ENCODE measurements at places on chromosomes 13 and 19. TPM values are rescaled to one million over a fixed set of nuclear protein-coding genes. Genes with fewer than 3 reads are reported as not detected.
A peak's percentile ranks its signal among the peaks of the same experiment; 100 is the strongest.

The FCER2 gene
- not detected for total RNA-seq

DNA sequence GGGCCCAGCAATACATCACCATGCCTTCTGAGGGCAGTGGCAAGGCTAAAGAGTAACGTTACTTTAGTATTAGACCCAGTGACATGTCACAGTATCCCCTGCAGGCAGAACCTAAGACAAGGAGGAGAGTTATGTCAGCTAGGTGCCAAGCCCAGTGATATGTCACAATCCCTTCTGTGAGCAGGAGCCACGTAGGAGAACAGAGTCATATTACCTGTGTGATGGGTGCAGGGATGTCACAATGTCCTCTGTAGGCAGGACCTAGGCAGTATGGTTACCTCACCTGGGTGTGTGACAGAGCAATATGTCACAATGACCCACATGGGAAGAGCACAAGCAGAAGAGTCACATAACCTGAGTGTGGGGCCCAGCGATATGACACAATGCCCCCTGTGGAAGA lies 121.8 kb downstream of the ZNF675 start:
- DNase-seq, result no peak

DNA sequence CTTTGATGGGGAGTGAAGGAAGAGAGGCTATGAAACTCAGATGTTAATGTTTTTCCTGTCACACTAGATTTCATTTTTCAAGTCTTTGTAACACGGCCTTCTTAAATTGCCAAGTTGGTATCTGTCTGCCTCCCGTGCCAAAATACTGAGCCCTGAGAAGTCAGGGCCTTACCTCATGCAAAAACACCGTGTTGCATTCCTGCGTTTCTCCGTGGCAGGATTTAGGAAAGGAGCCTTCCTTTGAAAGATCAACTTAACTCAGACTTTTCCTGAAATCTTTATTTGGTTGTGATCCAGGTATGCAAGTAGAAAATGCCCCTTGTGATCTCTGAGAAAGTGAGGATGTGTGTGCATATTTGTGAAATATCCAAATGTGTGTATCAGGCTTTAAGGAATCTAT lies 1291.0 kb upstream of the SLC10A2 start:
- DNase-seq, result no peak

GRCh38 chr13:23674795-23675640 lies 104.8 kb downstream of the TNFRSF19 start:
- peak; percentile 28 for DNase-seq

DNA sequence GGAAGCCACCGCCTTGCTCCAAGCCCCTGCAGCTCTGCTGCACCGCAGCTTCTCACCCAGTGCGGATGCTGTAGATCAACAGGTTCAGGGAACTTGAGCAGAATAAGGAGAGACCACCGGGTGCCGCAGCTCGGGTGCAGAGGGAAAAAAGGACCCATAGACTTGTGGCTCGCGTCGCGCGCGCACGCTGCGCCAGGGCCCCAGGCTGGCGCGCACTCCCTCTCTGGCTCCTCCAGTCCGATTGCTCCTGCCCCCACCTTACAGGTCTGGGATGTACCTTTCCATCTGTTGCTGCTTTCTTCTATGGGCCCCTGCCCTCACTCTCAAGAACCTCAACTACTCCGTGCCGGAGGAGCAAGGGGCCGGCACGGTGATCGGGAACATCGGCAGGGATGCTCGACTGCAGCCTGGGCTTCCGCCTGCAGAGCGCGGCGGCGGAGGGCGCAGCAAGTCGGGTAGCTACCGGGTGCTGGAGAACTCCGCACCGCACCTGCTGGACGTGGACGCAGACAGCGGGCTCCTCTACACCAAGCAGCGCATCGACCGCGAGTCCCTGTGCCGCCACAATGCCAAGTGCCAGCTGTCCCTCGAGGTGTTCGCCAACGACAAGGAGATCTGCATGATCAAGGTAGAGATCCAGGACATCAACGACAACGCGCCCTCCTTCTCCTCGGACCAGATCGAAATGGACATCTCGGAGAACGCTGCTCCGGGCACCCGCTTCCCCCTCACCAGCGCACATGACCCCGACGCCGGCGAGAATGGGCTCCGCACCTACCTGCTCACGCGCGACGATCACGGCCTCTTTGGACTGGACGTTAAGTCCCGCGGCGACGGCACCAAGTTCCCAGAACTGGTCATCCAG lies 964 bp downstream of the PCDH17 start:
- DNase-seq, result peak; percentile 47

- no peak for DNase-seq
Measured at GRCh38 chr19:15911599-15912235, 13.8 kb upstream of the CYP4F2 start.

DNA sequence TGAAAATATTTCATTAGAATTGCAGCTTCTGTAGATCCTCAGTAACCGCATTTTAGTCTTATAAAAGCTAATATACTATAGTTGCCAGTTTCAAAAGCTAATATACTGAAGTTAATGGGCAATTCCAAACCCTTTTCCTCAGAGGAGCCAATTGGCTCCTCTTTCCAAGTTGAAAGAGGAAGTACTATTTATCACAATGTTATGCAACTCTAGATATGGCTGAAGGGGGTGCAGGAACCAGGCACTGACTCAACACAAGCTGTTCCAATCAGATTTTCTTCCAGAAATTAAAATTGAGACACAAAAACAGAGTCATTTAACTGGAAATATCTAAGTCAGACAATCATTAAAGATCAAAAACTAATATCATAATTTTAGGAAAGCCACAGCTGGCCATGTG lies 258.9 kb downstream of the PCDH20 start:
- DNase-seq, result no peak
